ENCODE measurements at places on chromosomes 2 and 18. TPM values are rescaled to one million over a fixed set of nuclear protein-coding genes. Genes with fewer than 3 reads are reported as not detected.

SIX2 gene
- 0.72 TPM for total RNA-seq

MRO gene
- total RNA-seq, result not detected

SLC4A1AP gene
- 22.4 TPM for total RNA-seq

ANKRD62 gene
- not detected for total RNA-seq

SULT6B1 gene
- total RNA-seq, result not detected

SLC19A3 gene
- 1.0 TPM for total RNA-seq

ATP6V1B1 gene
- total RNA-seq, result 0.40 TPM

ABCG8 gene
- not detected for total RNA-seq

INHBB gene
- total RNA-seq, result 0.32 TPM

RGPD4 gene
- total RNA-seq, result not detected

LIMS3 gene
- total RNA-seq, result 0.48 TPM

SAG gene
- total RNA-seq, result not detected

COBLL1 gene
- total RNA-seq, result 4.3 TPM

CYS1 gene
- total RNA-seq, result 0.39 TPM

UGT1A10 gene
- total RNA-seq, result not detected
